NCI-H1417 (cell line): ENCODE measurements at places on chromosomes 5 and 9.
A peak's percentile ranks its signal among the peaks of the same experiment; 100 is the strongest.

GRCh38 chr9:129569502-129570449 is 51.1 kb downstream of the C9orf50 start:
- no peak for DNase-seq

- peak; percentile 60 for DNase-seq
Measured at GRCh38 chr9:33264003-33264472, 470 bp downstream of the BAG1 start.

- DNase-seq, result no peak
Measured at GRCh38 chr9:99868845-99869244, 37.6 kb upstream of the STX17 start.

- no peak for DNase-seq
Measured at GRCh38 chr5:107630184-107630583, 40.6 kb downstream of the EFNA5 start.

DNA sequence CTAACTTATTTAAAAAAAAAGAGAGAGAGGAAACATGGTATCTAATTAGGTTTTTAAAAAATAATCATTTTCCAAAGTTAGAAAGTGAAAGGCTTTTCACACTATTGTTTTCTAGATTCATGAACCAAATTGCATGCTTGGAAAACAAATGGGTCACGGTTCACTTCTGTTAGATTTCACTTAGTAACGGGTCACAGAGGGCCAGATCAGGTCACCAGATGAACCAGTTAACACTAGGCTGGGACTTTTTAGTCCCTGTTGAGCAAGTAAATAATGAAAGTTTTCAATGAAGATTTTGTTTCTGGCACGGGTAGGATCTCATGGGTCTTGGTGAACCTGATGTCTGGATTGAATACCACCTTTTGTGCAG is 207.2 kb upstream of the RFX3 start:
- DNase-seq, result no peak

DNA sequence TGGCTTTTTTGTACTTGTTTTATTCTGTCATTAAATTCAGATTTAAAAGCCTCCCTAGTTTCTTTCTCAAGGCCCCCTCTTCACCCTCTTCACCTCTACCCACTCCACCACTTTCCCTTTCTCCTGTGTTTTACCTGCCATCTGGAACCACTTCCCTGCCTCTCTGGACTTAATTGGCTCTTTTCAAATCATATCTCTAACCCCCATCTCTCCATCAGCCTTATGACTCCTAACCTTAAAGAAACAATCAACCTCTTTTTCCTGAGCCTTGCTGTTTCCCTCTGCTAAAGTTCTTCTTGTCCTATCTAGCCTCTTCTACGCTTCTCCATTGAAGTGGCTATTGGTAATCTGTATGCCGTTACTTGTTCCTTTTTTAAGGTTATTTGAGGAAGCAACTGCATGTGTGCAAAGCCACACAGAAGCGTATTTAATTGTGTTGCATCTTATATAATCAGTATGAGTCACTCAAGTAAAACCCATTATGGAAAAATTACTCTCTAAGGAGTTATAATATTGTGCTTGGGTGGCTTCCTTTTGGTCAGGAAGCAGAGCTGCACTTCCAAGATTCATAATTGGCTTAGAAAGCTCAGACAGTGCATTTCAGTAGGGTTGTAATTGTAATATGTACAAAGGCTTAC is 653.6 kb upstream of the ITGA1 start:
- peak; percentile 2 for DNase-seq

- DNase-seq, result no peak
Measured at GRCh38 chr5:147465747-147466146, 44.1 kb downstream of the DPYSL3 start.

DNA sequence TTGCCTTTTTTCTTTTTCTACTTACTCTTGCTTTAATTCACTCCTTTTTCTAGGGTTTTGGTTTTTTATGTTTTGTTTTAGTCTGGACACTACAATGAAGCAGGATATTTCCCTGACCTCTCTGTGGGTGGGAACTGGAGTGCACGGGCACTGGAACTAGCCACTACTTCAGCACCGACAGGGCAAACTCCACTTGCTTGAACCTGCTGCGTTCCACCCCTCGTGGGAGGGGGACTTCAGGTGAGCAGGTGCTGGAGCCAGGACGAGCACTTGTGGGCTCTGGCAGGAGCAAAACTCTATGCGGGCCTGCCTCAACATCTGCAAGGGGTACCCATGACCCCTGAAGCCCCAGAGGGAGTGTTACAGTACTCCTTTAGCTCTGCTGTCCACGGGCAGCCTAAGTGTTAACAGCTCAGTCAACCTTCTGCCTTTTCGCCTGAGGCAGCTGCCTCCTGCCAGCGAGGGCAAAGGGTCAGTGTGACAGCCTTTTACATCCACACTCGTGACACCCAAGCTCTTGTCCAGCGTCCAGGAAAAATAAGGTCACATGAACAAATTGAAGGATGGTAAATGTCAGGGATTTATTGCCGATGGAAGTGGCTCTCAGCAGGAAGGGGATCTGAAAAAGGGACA is 144.1 kb upstream of the NFIL3 start:
- DNase-seq, result no peak

- no peak for DNase-seq
Measured at GRCh38 chr5:65037831-65038815, 269.4 kb downstream of the CWC27 start.

DNA sequence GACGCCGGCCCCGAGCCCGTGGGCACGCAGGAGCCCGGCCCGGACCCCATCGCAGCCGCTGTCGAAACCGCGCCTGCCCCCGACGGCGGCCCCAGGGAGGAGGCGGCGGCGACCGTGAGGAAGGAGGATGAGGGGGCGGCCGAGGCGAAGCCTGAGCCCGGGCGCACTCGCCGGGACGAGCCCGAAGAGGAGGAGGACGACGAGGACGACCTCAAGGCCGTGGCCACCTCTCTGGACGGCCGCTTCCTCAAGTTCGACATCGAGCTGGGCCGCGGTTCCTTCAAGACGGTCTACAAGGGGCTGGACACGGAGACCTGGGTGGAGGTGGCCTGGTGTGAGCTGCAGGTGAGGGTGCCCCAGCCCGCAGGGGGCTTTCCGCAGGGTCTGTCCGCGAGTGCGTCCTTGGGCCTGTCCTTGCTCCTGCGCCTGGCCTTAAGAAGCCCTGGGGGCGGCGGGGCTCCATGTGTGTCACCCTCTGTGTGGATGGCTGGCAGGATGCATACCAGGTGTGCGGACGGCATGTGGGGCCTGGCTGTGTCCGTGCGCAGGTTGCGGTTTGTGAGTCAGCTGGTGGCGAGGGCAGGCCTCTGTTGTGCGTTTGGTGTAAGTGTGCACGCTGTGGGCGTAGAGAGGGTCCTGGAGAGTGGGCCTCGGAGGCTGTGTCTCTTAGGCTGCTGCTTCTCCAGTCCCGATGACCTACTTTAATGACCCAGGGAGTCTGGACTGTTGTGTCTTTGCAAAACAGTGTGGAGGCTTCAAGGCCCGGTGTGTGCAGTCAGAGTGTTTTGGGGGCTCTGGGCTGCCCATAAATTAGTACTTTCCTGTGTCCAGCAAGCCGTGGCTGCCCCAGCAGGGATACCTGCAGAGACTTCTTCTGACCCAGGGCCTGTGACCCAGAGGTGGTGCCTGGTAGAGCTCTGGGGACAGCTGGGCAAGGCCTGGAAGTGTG is 1.6 kb downstream of the WNK2 start:
- DNase-seq, result peak; percentile 38

GRCh38 chr5:19866090-19866450 is 121.9 kb downstream of the CDH18 start:
- DNase-seq, result peak; percentile 28

DNA sequence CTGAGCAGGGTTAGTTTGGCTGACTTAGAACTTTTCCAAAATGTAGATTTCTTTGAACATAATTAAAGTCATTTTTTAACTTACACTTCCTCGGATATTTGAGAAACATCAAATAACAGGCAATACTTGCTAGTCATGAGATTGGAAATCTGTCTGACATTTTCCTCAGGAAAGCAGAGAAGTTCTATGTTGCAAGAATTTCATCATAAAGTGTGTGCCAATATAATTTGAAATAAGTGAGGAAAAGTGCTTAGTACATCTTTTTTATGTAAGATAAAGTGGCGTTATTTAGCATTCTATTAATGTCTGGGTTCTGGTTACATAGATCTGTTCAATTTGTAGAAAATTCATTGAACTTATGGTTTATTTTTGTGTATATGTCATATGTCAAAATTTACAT is 48.7 kb upstream of the C5orf47 start:
- no peak for DNase-seq

DNA sequence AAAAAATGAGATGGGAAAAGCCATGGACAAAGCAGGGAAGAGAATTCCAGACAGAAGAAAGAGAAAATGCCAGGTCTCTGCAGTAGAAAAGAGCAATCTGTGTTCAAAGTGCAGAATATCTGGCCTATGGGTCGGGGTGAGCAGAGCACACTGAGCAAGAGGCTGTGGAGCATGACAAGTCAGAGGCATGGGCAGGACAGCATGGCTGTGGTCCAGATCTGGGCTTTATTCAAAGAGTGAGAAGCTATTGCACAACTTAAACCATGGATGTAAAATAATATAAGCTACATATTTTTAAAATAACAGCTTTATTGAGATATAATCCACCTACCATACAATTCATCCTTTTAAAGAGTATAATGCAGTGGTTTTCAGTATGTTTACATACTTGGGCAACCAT is 133.1 kb upstream of the SPDL1 start:
- no peak for DNase-seq

DNA sequence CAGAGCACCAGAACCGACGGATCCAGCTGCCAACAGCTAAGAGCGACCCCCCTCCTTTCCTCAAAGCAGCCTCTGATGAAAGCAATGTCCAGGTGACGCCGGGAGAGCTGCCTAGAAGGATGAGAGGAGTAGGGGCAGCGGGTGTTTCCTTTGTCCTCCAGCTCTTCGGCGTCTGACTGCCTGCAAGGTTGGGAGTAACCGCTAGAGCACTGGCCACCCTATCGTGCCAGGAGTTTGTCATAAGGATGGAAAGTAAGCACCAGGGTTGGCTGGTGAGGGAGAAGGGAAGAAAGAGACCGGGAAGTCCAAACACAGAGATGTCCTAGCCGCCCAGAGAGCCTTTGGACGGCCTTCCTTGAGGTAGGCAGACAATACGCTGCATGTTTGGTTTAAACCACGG is 10.8 kb downstream of the MRPL36 start:
- no peak for DNase-seq

DNA sequence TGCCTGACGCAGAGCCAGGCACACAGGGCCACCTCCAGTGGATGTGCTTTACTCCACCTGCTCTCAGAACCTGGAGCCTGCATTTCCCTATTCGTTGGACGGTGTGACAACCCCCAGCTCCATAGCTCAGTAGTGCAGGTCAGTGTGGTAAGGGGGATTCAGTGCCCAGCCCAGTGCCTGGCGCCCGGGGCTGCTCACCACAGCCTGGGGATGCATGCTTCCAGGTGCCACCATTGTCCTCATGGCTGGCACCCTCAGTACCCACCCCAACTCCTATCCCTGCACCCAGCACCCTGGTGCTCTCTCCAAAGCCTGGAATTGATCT is 32.8 kb upstream of the ADAMTS2 start:
- no peak for DNase-seq

DNA sequence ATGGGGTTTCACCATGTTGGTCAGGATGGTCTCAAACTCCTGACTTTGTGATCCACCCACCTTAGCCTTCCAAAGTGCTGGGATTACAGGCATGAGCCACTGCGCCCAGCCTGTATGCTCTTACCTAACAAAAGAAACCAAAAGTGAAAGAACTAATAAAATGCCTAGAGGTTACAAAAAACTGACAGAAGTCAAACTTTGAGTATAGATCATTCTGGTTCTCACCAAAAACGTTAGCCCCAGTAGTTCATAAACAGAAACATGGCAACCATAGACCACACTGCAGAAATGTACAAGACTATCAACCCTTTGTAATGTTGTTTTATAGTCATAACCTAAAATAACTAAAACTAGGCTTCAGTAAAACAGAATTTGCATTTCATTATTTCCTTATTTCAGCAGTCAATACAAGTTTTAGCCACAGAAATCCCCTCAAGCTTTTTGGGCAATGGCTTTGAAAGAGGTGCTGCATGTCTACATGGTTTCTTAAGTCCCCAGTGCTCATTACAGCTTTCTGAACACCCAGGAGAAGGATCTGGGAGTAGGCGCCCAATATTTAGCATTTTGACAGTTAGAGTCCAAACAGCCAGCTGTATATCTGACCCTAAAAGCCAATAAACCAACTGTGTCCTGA is 72.5 kb downstream of the EPB41L4A start:
- DNase-seq, result no peak

GRCh38 chr9:127947841-127948710 is 10.4 kb upstream of the DPM2 start:
- DNase-seq, result no peak

GRCh38 chr5:154858972-154859871 is 795 bp downstream of the CNOT8 start:
- DNase-seq, result peak; percentile 44

- DNase-seq, result no peak
Measured at GRCh38 chr5:60184606-60185005, 291.1 kb upstream of the PDE4D start.

GRCh38 chr9:33239921-33240320 is at the start of gene SPINK4:
Gene SPINK4 (plus strand): TSS chr9:33240167. CDS start chr9:33240209, 42 bp downstream.
- DNase-seq, result no peak

DNA sequence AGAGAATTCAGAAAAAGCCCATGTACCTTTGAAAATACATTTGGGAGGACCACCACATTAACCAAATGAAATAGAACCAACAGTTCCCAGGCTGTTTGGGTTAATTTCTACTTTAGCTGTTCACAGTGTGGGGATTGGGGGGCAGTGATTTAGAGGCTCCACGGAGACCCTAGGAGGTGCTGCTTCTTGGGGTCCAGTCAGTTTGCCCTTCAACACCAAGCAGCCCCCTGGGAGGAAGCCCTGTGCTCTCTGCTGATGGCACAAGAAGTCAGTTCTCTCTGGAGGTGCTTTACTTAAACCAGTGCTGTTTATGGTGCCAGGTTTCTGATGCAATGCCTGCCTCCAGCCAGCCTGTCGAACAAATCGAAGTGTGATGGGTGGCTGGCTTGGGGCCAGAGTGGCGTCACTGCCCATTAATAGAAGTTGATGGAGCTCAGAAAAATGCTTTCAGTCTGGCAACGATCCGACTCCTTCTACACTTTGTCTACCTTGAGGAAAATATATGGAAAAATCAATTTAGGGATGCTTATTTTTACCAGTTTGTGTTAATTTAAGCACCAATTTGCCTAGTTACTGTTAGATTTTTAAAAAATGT is 134.0 kb downstream of the SNX18 start:
- DNase-seq, result no peak

- no peak for DNase-seq
Measured at GRCh38 chr5:8770431-8770830, 775.4 kb downstream of the SEMA5A start.

DNA sequence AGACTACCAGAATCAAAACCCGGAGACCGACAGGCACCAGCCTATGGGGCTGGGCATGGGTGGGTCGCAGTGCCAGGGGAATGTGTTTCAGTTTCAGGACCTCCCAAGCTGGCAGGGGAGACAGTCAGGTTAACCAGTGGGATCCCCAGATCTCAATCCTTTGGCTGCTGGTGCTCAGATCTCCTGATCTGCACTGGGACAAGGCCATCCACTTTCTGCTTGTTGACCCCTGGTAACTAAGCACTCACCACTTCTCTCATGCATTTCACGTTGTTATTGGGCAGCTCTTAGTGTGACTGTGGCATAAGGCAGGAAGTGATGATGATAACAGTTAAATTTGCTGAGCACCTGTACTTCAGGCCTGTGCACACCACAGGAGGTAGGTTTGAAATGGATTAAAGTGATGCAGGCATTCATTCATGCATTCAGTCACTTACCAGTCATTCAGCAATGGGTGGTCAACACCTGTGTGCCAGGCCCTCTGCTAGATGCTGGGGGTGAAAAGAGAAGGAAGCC is 42.1 kb upstream of the STXBP1 start:
- peak; percentile 34 for DNase-seq
